ENCODE measurements at places on chromosomes 4 and X.

DNA sequence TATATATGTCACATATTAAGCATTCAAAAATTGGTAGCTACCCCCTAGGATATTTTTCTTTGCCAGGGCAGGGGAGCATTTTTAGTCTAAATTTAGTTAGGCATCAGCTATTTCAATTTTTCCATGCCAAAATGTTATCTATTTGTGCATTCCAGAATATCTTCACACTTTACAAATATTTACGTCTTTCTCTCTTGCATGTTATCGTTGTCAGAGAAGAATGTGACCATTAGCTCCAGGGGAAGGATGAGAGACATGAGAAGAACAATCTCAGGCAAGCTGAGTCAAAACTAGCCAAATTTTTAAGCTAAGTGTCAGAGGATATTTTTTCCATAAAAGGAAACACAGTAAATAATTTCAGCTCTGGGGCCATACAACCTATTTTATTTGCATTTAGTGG is 885.0 kb upstream of the EPHA5 start:
- no peak for DNase-seq

GRCh38 chr4:76147454-76148141 is 599 bp downstream of the NUP54 start:
- peak; percentile 94 for DNase-seq

DNA sequence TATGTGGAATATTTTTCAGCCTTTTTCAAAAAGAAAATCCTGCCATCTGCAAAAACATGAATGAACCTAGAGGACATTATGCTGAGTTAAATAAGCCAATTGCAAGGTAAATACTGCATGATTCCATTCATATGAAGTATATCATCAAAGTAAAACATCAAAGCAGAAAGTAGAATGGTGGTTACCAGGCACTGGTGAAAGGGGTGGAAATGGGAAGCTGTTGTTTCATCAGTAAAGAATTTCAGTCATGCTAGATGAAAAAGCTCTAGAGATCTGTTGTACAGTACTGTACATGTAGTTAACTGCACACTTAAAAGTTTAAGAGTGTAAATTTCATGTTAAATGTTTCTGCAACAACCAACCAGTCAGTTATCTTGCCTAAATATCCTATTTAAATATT is 196.8 kb upstream of the ADGRL3 start:
- DNase-seq: no peak

GRCh38 chr4:88613417-88613875 is 21.2 kb downstream of the HERC3 start:
- DNase-seq: peak; percentile 23

GRCh38 chr4:89657931-89658700 is 178.8 kb downstream of the SNCA start:
- peak; percentile 9 for DNase-seq

GRCh38 chrX:13938051-13938828 is 91.5 kb downstream of the GEMIN8 start:
- DNase-seq: peak; percentile 74

DNA sequence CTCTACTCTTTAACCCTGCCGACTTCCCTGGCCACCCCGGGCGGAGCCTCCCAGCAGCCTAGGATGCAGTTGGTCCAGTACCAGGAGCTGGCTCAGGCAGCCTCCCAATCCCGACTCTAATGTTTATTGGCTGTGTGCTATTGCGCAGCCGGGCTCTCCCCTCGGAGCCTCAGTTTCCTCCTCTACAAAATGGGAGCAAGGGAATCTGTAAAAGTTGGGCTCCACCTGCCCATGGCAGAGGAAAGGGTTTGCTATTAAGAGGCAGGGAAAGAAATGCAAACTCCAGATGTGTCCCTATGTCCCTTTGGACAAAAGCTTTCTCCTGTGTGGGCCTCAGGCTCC is 140.8 kb upstream of the PJA1 start:
- DNase-seq: no peak

DNA sequence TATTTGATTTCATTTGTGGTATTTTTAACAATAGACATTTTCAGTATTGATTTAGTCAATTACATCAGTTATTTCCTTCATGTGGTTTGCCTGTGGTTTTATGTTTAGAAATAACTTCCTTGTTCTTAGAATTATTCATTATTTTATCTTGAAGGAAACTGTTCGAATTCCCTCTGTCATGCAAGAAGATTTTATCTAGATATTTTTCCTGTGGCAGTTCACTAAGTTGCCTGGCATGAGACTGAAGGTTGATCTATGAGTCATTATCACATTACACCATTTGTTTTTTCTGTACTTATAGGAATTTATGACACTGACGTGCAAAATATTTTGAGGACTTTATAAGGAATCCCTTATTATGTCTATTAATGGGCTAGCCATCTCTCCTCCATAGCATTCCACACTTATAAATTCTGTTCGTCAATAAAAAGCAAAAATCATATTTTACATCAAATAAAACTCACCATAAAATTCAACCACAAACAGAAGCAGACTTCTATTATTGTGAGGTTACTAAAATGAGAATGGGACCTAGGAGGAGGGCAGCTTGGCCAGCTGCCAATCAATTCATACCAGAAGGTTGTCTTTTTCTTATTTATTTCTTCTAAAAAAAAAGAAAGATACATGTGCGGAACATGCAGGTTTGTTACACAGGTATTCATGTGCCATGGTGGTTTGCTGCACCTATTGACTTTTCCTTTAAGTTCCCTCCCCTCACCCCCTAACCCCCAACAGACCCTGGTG is 179.0 kb downstream of the KCNIP4 start:
- no peak for DNase-seq

GRCh38 chrX:154019633-154020528 is at the start of gene IRAK1:
TSS of gene IRAK1 (minus strand) at chrX:154019902. CDS start at chrX:154019812, 90 bp downstream.
- peak; percentile 78 for DNase-seq

GRCh38 chr4:117422297-117422696 is 336.9 kb upstream of the TRAM1L1 start:
- no peak for DNase-seq

DNA sequence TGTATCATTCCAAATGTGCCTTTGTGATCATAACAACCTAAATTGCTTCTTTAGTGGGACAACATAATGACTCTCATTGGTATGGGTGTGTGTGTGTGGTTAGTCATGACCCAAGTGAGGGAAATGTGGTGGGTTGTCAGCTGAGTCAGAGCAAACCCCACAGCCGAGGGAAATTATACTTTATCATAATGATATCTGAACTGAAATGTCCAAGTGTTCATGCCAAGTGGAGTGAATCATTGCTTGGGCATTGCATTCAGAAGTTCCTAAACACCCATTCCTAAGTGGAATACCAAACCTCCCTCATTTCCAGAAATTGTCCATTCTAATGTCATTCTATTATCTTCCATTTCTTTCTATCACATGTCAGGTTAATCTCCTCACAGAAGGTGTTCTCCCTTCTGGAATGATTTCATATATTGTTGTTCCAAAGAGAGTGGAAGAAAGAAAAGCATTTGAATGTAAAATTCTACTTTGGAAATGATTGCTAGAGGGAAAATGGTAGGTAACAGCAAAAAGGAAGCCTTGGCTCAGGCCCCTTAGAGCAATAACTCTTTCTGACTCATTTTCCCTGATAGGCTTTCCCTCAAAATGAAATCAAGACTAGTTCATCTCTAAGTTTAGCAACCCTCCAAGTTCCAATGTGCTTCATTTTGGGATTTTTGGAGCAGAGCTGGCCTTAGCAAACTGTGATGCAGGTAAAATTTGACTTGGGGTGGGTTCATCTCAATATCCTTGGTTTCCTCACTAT is 230.7 kb upstream of the KCNIP4 start:
- DNase-seq: no peak

- DNase-seq: no peak
Observed at GRCh38 chrX:30521440-30522182, 56.0 kb downstream of the TASL start.

DNA sequence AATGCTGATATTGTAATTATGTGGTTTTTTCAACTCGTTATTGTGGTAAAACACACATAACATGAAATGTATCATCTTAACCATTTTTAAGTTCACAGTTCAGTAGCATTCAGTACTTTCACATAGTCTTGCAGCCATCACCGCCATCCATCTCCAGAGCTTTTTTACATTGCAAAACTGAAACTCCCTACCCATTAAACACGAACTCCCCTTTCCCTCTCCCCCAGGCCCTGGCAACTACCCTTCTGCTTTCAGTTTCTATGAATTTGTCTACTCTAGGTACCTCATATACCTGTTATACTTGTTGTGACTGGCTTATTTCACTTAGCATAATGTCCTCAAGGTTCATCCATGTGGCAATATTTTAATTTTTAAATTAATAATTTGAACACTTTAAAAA is 380.6 kb downstream of the MAPK10 start:
- DNase-seq: no peak

- no peak for DNase-seq
Observed at GRCh38 chrX:42247241-42247640, 323.9 kb upstream of the CASK start.

DNA sequence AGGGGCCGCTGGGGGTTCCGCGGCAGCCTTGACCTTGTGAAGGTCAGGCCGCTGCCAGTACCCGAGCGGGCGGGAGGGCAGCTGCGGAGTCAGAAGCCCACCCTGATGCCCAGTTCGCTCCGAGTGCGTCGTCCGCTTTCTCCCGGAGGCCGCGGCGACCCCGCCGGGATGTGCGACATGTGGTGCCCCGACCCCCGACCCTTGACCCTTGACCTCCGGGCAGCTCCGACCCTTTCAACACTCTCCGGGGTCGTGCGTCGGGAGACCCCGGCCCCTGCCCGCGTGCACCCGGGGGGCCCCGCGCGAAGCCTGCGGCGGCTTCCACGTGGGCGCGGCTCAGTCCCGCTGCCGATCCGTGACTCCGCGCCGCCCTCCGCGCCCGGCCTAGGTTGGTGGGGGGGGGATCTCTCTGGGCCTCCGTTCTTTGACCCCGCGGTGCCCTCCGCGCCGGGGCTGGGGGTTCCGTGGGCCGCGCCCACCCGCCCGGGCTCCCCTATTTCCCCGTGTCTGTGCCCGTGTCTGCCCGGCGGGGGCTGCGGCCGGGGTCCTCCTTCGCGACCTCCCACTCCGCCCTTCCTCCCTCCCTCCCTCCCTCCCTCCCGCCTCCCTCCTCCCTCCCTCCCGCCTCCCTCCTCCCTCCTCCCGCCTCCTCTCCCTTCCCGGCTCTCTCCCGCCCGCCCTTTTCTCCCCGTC is 609 bp upstream of the SLC25A6 start:
- DNase-seq: peak; percentile 55

DNA sequence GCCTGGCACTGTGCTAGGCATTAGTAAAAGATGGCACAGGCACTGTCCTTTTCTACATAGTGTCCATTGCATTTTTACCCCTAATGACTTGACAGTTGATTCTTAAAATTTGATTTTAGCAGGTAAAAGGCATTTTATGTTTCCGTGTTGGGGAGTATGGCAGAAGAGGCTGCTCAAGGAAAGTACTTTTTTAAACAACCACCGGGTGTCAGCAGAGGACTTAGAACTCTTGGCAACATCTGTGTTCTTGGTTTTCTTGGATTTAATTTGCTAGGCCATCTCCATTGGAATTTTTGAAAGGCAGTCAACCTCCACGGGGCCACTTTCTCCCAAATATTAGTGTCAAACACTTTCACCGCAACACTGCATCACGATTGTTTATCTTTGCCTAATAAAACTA is 102.9 kb downstream of the TSPAN7 start:
- peak; percentile 18 for DNase-seq

- DNase-seq: no peak
Observed at GRCh38 chr4:94237271-94237670, 29.6 kb downstream of the SMARCAD1 start.

- DNase-seq: no peak
Observed at GRCh38 chrX:1027133-1027532, 185.3 kb downstream of the CRLF2 start.

- no peak for DNase-seq
Observed at GRCh38 chr4:155590796-155591585, 75.7 kb upstream of the GUCY1A1 start.

GRCh38 chrX:17519358-17519757 is 144.4 kb downstream of the NHS start:
- no peak for DNase-seq

DNA sequence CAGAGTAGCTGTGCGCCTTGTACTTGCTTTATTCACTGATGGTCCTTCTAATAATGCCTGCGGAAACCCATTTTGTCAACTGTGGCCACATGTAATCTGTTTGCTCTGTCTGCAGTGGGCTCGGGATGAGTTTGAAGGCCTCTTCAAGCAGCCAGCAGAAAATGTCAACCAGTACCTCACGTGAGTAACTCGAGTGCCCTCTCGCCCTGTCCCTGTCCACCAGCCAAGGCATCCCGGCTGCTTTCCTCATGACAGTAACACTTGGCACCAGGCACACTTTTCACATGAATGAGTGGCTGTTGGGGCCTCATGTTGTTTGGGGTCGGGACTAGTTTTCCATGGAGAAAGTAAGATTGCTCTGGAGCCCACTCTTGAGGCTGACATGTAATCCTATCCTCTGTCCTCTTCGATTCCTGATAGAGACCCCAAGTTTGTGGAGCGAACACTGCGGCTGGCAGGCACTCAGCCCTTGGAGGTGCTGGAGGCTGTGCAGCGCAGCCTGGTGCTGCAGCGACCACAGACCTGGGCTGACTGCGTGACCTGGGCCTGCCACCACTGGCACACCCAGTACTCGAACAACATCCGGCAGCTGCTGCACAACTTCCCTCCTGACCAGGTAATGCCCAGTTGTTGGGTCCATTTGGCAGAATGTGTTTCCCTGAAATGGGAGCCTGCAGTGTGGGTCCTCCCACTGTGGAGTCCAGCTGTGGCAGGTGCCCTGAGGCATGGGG is 8.8 kb upstream of the CDK16 start:
- DNase-seq: no peak

DNA sequence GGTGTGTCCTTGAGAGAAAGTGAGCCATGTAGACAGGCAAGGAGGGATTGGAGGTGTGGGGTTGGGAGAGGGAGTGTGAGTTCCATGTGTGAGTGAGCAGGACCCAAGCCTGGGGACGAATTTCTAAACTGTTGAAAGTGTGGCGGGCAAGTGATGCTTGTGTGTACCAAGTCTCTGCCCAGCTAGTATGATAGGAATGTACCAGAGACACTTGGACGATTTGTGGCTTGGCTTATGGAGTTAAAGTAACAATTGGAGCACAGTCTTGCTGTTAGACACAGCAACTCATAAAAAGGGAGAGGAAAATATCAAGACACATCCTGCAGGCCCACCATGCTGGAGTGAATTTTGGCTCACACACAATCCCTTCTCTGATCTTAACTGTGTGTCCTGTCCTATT is 8.5 kb downstream of the PTTG2 start:
- no peak for DNase-seq

GRCh38 chrX:132336172-132336571 is 116.9 kb upstream of the RAP2C start:
- no peak for DNase-seq

- DNase-seq: no peak
Observed at GRCh38 chr4:2273657-2274319, 11.9 kb upstream of the MXD4 start.

GRCh38 chr4:65600656-65601055 is 69.6 kb downstream of the EPHA5 start:
- no peak for DNase-seq

GRCh38 chr4:99033956-99034355 is 38.4 kb downstream of the METAP1 start:
- DNase-seq: no peak

- no peak for DNase-seq
Observed at GRCh38 chr4:63814171-63814964, 594.9 kb downstream of the TECRL start.

- DNase-seq: peak; percentile 79
Observed at GRCh38 chrX:107324493-107325310, 118.3 kb downstream of the DNAAF6 start.
